Large intestine (tissue), 12 donors: ENCODE measurements at places on chromosomes 11 and 22. TPM values are rescaled to one million over a fixed set of nuclear protein-coding genes. Genes with fewer than 3 reads are reported as not detected.
A peak's percentile ranks its signal among the peaks of the same experiment; 100 is the strongest.

- no peak for DNase-seq
These were observed 41.2 kb upstream of the GLYATL1 start for GRCh38 chr11:58898106-58898505.

SYT12 gene
- 0.06 TPM for polyA plus RNA-seq

DNA sequence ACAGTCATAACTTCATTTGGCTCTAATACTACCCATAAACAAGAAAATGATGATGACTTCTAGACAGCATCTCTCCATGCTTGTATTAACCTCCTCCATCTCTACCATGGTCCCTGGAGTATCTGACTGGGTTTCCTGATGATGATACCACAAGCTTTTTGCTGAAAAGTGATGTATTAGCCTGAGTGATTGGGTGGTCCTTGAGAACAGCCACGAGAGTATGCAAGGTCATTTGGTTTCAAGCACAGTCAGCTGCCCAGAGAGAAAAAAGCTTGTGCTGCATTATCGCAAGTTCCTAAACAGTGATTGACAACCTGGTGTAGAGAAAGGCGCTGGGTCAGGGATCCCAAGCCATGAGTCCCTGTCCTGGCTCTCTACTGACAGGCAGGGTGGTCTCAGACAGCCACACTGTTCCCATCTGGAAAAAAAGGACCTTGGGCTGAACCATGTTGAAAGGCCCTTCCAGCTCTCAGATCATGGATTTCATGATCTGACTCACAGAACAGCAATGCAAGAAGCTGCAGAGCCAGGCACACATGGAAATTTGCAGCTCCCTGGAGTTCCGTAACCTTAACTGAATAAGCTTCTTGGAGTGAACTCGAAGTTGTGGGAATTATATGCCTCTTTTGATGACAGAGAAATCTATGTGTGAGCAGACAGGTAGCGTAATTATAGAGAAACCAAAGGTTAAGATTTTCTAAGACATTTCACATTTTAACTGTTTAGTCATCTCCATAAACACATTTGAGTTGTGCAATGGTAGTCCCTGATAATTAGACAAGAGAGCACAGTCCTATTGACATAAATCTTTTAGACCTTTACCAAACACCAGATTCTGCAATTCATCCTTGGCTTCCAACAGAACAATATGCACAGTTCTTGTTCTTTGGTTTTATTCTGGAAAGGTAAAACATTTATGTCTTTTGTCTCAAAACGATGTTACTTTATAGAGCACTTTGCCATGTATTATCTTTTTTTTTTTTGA, 54.1 kb upstream of the UBASH3B start:
- DNase-seq = no peak

CNGA4 gene
- 0.16 TPM for polyA plus RNA-seq

GRCh38 chr22:17368554-17369438, 464 bp upstream of the CECR2 start:
- peak; percentile 53 for DNase-seq

DNA sequence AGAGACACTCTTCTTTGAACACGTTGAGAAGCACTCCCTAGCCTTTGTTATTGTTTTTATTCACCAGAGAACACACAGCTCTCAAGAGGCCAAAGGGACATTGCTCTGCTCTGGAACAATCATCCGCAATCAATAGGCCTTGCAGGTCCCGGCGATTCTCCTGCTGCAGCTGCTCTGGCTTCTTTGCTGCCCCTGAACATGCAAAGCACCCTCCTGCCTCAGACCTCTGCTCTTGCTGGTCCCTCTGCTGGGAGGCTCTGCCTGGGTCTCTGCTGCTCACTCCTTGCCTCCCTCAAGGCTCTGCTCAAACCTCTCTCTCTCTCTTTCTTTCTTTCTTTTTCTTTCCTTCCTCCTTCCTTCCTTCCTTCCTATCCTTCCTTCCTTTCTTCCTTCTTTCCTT, 232.7 kb downstream of the DSCAML1 start:
- no peak for DNase-seq

CSNK2A3 gene
- polyA plus RNA-seq = 2.8 TPM

DNA sequence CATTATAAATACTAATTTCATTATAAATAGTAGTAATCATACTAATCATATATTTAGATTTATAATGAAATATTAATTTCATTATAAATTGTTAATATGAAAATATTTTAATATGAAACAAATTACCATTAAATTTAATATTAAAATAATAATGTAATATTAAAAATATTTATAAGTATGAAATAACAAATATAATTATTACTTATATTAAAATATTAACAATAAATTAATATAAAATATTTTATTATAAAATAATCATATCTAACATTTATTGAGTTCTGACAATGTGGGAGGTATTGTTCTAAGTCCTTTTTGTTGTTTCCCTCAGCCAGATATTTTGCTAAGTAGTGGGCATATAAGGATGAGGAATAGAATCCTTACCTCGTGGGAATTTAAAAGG, 1341.4 kb downstream of the LRRC4C start:
- DNase-seq = no peak

FAT3 gene
- 0.73 TPM for polyA plus RNA-seq

GRCh38 chr11:1760351-1761109, 3.2 kb downstream of the CTSD start:
- DNase-seq = no peak

- DNase-seq = peak; percentile 37
These were observed 16.4 kb upstream of the COX8A start for GRCh38 chr11:63958008-63958407.

DNA sequence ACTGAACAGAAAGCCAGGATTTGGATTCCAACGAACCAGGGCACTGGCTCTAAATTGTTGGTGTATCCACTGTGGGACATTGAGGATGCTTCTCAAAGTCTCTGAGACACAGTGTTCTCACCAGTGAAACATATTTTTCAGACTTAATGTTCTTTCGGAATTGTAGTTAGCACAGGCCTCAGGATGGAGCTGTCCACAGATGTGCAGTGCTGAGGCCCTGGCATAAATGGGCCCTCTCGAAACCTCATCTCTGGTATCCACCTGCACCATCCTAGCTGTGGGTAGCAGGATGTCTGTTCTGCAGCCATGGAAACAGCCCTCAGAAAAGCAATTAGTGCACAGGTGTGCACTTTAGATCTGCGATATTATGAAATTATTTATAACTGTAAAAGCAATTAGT, 656.8 kb downstream of the TBC1D22A start:
- no peak for DNase-seq

- no peak for DNase-seq
These were observed 20.9 kb downstream of the NCF4 start for GRCh38 chr22:36881504-36882245.

DNA sequence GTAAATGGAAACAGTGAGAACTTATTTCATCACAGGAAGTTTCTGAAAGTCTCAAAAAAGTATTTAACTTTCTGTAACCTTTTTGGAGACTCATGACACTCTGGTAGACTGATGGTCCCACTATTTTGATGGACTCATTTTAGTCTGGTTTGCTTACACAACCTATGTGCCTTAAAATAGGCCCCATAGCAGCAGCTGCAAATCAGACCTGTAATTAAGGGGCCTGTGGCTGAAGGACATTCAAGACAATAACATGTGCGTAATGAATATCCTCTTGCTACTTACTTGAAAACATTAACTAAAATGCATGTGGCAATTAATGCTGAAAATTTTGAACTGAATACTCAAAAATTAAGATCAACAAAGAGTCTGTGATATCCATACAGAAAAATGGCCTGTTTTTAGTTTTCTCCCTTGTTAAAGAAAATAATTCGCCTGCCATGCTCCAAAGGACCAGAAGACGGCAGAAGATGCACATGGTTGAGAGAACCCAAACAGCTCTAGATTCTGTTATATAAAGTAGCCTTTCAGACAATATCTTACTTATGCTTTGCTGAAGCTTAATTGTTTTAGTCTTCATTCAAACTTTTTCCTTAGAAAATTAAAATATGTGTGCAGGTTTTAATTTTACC, 568.5 kb downstream of the KCNA4 start:
- no peak for DNase-seq

DNA sequence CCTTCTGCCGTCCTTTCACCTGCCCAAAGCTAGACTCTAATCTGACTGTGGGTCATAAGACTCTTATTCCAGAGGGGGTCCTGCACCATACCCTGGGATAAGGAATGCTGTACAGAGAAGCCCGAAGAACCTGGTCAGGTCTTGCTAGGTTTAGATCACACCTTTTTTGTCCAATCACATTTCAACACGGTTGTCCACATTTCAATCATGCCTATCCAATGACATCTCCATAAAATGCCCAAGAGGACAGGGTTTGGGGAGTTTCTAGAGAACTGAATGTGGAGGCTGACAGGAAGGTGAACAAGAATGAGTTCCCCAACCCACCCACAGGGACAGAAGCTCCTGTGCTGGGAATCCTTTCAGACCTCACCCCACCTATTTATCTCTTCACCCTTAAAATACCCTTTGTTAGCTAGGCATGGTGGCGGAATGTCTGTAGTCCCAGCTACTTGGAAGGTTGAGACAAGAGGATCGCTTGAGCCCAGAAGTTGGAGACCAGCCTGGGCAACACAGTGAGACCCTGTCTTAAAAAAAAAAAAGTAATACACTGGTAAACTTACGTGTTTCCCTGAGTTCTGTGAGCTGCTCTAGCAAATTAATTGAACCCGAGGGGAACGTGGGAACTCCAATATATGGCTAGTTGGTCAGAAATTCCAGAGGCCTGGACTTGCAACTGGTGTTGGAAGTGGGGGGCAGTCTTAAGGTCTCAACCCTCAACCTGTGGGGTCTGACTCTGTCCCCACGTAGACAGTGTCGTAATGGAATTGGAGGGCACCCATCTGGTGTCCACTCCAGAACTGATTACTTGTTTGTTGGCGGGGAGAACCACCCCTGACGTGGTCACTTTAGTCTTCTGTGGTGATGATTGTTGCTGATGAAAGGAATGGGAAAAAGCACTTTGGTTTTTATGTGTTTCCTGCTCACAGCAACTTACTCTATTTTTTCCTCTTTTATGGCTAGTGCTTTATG, 17.8 kb downstream of the TCIRG1 start:
- no peak for DNase-seq

- DNase-seq = peak; percentile 81
These were observed 67.9 kb downstream of the CYB5R2 start for GRCh38 chr11:7605186-7605943.

DNA sequence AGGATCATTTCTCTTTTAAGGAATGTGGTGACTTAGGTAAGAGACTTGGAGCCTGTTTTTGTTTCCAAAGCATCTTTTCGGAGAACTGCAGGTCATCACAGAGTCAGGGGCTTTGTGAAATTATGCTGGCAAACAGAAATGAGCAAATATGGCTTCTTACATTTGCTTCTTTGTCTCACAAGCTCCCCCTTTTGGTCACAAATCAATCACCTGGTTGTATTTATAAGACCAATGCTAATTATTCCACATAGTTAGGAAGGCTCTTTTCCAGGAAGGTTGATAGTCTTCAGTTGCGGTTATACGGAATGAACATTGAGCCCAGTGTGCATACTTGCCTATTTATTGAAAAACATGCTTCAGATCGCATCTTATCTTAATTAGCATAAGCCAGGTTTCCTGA, 34.6 kb upstream of the CEP126 start:
- DNase-seq = peak; percentile 69

GRCh38 chr11:62141111-62142042, 17.6 kb downstream of the INCENP start:
- no peak for DNase-seq
